ENCODE measurements at places on chromosomes 7 and 10.
A peak's percentile ranks its signal among the peaks of the same experiment; 100 is the strongest.

GRCh38 chr7:99383791-99384370, 9.4 kb downstream of the ARPC1B start:
- DNase-seq = no peak

- DNase-seq = peak; percentile 5
These were observed 20.8 kb downstream of the LAMB4 start for GRCh38 chr7:108109221-108109908.

DNA sequence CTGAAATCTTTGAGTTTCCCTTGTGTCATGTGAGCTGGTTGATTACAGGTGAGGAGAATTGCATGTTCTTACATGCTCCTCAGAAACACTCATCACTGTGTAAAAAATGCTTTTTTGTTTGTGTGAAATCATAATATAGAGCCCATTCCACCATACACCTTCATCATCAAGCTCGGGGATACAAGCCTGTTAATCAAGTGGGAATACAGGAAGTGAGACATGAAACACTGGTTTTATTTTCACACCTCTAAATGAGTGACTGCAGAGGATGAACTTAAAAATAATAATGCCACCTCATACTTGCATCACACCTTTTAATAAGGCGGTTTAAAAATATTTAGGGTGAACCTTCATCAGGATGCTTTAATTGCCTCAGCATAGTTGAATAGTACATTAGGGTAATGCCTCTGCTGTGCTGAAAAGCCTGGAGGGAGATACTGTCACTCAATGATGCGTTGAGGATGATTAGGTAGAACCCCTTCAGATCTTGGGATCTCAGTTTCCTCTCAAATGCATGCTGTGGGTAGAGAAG, 164.6 kb downstream of the AUTS2 start:
- DNase-seq = no peak

DNA sequence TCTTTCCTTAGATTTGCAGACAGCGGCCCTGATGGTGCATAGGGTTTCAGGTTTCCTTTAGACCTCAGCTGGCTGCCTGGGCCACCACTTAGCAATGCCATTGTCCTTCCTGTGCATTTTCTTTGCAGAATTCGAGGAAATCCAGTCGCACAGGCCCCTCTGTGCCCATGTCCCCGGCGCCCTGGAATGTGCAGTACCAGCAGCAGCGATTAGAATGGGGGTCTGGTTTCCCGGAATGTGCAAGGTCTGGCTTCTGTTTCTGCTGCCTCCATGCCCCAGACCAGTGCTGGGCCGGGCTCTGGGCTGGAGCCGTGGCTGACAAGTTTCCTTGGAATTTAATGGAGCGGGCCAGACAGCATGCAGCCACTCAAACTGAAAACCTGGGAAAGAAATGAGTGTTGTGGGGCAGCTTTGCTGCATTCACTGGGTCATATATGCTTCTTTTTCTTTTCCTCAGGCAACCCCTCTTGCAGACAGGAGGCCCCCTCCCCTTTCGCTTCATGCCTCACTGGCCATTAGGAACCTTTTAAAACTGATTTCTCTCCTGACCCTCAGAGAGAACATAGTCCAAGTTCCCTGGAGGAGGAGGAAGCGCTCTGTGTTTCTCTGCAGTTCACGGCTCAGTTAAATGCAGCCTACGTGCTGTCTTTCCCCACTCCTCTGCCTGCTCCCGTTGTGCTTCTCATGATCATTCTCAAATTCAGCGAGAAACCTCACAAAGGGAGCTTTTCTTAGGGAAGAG, 14.4 kb downstream of the HTRA1 start:
- no peak for DNase-seq

- DNase-seq = no peak
These were observed 237.2 kb downstream of the BUB3 start for GRCh38 chr10:123391275-123392028.

DNA sequence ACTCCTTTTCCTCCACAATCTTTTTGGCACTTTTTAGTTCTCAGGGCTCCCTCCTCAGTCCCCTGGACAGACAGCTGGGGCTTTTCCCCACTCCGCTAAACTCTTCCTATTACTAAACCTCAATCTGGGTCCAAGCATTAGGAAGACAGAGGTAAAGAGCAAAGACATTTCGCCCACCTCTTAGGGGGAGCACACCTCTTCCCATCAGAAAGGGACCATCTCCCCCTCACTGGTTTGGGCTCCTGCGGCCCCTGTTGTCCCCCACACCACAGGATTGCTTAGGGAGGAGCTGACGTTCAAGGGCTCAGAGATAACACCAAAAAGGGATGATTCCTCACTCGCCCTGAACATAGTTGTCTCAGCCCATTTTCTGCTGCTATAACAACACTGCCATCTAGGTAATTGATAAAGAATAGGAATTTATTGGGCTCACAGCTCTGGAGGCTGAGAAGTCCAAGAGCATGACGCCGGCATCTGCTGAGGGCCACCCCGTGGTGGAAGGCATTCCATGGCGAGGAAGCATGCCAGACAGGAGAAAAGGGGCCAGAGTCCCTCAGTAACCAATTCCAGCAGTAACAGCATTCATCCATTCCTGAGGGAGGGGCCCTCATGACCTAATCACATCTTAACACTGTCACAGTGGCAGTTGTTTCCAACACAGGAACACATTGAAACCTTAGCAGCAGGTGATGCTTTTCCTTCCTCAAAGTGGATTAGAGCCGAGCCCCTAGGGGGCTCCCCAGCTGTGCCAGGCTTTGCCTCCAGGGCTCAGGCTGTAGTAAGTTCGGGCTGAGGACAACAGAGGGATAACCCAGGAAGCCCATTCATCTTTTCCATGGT, 209.6 kb downstream of the EBF3 start:
- DNase-seq = no peak

- DNase-seq = peak; percentile 15
These were observed 17.3 kb downstream of the FAM107B start for GRCh38 chr10:14757394-14757793.

DNA sequence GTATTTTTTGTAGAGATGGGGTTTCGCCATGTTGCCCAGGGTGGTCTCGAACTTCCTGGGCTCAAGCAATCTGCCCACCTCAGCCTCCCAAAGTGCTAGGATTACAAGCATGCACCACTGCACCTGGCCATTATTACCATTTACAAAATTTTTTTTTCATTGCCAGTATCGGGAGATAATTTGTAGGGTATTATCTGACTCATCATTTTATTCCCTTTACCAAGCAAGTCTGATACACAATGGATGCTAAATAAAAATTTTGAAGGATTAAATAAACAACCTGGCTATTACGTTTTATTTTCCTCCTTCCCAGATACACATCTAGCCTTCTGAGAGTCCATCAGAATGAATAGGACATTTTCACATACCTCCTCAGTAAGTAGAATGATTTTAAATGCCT, 38.1 kb upstream of the CPN1 start:
- no peak for DNase-seq

DNA sequence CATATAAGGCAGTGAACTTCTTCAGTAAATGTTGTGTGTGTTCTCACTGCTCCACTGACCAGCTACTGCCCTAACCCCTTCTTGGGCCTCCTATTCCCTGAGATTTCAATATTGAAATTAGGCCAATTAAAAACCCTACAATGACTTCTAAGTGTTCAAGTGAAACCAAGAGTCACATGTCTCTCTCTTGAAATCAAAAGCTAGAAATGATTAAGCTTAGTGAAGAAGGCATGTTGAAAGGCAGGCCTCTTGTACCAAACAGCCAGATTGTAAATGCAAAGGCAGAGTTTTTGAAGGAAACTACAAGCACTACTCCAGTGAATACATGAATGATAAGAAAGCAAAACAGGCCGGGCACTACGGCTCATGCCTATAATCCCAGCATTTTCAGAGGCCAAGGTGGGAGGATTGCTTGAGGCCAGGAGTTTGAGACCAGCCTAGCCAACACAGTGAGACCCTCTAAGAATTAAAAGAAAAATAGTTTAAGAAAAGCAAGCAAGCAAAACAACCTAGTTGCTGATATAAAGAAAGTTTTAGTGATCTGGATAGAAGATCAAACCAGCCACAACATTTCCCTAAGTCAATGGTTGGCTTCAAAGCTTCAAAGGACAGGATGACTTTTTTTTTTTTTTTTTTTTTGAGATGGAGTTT, 22.3 kb downstream of the BRAF start:
- DNase-seq = peak; percentile 64

GRCh38 chr10:22825841-22826240, 102.0 kb upstream of the ARMC3 start:
- no peak for DNase-seq

GRCh38 chr7:69020536-69020935, 577.7 kb upstream of the AUTS2 start:
- DNase-seq = no peak

- DNase-seq = peak; percentile 30
These were observed 60.4 kb downstream of the INPP5F start for GRCh38 chr10:119786117-119786769.

GRCh38 chr10:102274062-102274461, 28.7 kb downstream of the GBF1 start:
- DNase-seq = no peak

- no peak for DNase-seq
These were observed 16.0 kb downstream of the HIF1AN start for GRCh38 chr10:100551738-100552137.

GRCh38 chr10:74174521-74174920, 23.5 kb downstream of the ADK start:
- DNase-seq = no peak

GRCh38 chr10:132725202-132725601, 60.7 kb downstream of the NKX6-2 start:
- no peak for DNase-seq

DNA sequence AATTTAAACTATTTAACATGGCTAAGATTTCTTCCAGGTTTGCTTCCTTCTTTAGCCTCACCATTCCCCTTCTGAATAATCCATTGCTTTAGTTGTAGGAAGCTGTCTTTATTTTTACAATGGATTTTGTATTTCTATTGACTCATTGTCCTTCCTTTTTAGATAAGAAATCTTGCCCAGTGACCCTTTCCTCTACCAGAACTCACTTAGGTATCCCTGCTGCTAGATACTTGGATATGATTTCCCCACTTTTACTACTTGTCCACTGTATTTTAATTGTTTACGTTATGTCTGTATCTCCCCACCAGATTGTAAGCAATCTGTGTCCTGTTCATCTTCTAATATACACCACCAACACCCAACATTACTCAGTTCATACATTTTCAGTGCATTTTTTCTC, 47.7 kb upstream of the MDFIC start:
- no peak for DNase-seq

- no peak for DNase-seq
These were observed 108.8 kb downstream of the SMURF1 start for GRCh38 chr7:99034932-99035722.

- DNase-seq = no peak
These were observed 283.8 kb downstream of the PTEN start for GRCh38 chr10:88147000-88147798.
